ENCODE measurements at places on chromosomes 12 and 14. TPM values are rescaled to one million over a fixed set of nuclear protein-coding genes. Genes with fewer than 3 reads are reported as not detected.

IL26 gene
- 7.7 TPM for total RNA-seq

FAM181A gene
- total RNA-seq: not detected

TAS2R50 gene
- total RNA-seq: 0.56 TPM

CLEC4A gene
- 1.5 TPM for total RNA-seq

DNA sequence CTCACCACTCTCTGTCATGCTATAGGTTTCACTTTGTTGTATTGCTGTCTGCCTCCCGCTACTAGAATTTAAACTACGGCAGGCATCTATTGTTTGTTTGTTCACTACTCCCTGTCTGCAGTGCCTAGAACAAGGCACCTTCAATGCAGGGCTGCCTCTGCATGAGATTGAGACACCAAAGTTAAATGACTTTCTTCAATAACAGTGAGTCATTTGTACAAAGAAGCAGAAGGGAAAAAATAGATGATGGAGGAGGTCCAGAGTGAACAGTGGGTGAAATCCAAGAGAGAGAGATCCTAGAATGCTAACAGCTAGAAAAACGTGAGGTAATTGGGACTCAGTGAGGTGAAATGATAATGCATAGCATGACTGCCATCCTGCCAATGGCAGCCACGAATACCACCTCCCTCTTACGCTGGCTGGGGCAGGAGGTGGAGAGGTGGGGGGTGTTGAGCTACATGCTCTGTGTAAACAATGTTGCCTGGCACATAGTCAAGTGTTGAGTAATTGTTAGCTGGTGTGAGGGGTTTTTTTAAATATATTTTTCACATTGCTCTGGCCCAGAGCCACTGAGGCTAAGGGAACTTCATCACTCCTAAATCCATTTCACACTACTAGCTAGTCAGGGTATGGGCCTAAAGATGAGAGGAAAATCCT, 367.6 kb downstream of the RPS29 start:
- H3K27me3 ChIP-seq: no peaks in the 10 kb centered on the region
- no peaks in the 10 kb centered on the region for H3K4me1 ChIP-seq
- H3K4me3 ChIP-seq: no peak overlapping the region
- no peak overlapping the region for H3K27ac ChIP-seq

All from activated CD4-positive, alpha-beta T cell treated with anti-CD3 and anti-CD28 coated beads, Interleukin-2, amount 10 ng/mL, durations not matched to agents 24 days and 14 days (primary cell).